ENCODE measurements at places on chromosomes 7 and 10.

DNA sequence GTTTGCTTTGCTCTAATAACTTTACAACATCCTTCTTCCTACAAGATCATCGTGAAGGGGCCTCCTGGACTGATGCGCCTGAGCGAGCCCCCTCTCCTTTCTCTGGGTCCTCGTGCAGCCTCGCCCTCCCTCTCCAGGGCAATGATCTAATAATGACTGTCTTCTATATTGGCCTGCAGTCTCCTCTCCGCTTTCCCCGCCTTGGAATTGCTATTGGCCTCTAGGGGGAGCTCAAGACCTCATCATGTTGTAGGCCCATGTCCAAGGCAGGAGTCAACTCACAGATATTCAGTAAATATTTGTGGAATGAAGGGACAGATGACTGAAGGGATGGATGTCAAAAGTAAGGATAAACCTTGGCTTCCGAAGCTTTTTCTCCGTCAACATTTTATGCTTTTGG, 1180.3 kb downstream of the TYW1 start:
- DNase-seq: no peak

DNA sequence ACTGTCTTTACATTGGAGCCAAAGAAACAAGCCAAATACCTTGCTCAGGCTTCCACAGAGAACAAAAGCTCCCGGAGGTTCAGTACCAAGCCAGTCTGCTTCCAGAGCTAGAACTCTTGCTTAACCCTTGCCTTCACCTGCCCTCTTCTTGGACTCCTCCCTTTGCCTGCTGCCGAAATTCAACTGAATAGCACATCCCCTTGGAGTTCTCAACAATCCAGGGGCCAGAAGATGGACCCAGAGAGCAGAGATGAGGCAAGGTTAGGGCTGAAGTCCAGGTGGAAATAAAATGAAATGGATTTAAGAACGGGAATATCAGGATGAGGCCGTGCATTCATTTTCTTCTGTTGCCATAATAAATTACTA, 876 bp upstream of the PIK3AP1 start:
- no peak for DNase-seq

DNA sequence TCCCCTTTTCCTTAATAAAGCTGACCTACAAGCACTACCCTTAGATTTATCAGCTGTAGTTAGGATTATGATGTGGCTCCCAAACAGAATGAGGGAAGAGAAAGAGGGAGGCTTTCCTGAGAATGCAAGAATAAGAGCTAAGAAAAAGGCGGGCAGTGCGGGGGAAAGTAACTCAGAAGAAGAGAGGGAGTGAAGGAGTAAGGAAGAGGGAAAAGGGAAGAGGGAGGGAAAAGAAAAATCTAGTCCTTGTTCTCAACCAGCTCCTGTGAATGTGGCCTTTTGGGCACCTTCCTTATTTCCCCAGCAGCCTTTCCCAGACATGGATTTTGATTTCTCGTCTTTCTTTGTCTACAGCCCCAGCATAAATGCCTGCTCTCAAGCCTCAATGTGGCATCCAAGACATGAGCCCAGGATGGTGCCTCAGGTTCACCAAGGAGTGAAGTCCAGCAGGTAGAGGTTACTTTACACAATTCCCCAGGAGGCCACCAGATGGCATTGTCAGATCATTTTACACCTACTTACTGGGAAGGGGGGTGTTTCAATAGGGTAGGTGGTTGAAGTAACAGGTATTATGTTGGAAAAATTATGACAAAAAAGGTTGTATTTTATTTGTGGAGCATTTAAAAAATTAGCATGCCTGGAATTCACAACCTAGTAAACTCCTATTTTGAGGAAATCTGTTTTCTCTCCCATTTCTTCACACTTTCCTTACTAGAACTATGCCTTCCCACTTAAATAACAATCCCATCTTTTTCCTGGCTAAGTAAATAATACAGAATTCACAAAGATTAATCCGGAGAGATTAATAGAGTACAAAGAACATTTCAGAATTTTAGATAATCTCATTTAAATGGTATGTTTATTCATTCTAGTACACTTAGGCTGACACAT, 106.5 kb downstream of the HTR7 start:
- peak; percentile 32 for DNase-seq

DNA sequence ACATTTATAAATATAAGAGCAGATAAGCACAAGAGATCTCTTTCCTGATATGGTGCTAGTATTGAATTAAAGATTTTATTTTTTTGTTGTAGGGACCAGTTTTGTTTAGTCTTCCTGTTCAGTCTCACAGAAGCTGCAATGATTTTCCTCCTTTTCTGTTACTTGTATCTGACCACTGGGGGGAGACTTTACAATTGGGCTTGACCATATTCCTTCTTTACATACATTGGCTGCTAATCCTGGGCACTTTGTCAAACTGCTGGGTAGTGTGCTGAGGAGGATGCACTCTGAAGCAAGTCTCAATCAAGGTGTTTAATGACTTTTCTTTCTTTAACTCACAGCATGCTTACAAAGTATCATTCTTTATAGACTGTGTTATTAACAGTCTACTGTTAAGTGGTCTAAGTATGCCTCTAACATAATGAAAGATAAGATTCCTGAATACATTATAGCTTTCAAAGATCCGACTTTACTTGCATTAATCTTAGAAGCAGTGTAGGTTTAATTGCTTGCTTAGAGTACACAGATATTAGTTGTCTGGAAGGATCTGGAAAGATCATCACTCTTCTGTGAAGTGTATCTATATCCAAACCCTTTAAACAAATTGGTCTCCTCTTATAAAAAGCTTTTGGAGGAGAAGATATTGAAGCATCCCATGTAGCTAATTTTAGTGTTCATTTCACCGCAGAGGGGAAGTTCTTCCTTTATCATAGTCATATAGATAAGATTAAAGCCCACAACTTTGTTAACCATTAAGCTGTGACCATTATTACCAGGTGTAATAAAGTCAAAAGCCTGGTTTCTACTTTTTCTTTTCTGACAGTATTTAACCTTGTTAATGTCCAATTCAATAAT, 3.1 kb downstream of the PALS2 start:
- peak; percentile 45 for DNase-seq

DNA sequence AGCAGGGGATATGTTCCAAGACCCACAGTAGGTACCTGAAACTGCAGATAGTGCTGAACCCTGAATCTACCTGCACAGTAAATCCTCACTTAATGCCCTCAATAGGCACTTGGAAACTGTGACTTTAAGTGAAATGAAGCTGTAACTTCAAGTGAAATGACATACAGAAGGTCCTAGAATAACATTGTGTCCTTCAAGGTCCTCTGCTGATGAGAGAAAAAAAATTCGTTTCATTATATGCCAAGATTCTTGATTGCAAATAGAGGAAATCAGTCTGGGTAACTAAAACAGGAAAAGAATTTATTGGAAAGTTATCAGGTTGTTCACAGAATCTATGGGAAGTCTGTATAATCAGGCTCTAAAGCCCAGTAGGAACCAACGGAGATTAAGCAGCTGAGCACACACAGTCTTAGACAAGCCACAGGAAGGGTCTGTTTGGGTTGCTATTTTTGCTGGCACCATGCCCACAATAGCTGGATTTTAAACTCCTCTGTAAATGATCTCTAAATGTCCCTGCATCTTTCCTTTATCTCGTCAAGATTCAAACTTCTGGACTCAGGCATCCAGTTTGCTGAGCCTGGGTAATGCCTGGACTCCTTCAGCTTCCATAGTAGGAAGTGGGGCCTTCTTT, 57.5 kb downstream of the EXOC4 start:
- DNase-seq: no peak

All from CD4-positive, alpha-beta T cell treated with Interleukin-4 for 4 hours (primary cell).